Posterior vena cava (tissue), 2 donors: ENCODE measurements at places on chromosomes 2 and 18. TPM values are rescaled to one million over a fixed set of nuclear protein-coding genes. Genes with fewer than 3 reads are reported as not detected.

DNA sequence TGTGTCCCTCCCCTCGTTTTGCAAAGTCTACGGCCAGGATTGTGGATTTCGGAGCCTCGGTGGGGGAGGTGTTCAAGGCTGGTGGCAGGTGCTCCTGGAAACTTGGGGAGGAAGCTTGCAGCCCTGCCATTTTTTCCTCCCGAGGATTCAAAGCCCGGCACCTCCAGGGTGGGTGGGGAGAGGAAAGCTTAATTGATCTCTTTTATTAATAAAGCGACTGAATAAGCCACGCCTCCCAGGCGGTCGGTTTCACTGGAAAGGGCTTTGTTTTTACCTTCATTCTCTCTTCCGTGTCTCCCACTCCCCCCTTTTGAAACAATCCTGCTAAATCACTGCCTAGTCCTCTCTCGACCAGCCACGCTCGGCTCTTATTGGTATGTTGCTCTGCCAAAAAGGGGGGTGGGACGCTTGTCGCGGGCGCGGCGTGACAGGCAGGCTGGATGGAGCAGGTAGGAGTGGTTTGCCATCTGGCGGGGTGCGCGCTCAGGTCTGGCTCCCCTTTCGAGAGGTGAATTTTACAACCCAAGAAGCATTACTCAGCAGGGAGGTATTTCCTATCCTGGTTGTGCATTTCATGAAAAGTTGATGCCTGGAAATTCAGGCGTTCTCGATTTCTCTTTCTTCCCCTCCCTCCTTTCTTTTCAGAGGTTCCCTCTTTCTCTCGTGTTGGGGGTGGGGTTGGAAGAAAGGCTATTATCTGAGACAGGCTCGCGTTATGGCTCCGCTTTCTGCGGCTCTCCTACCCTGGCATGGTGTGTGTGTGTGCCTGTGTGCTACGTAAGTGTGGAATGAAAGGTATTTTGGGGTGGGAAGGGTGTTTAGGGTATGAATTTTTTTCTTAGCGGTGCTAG is 1.4 kb downstream of the NEDD4L start:
- DNase-seq: no peak

DNA sequence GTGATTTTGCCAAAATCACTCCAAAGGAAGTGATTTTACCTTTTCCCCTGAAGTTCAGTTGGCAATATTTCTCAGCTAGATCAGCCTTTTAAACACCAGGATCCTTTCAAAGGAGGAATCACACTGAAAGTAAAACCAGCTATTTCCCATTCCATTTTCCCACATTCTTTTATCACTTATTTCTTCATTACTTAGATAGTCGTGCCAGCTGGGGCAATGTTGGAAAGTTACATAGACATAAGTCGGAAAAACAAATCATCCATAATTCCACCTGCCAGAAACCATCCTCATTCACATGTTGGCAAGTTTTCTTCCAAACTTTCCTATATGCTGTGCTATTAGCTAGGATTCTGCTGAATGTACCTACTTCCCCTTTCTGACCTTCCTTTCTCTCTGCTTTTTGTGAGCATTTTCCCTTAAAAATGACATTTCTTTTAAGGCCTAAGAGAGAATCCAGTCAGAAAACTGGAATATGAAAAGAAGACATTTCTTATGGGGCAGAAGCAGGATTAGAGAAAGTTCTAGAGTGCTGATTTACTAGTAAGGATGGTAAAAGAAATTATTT is 170.0 kb upstream of the STK17B start:
- no peak for DNase-seq

Gene CHST9
- not detected for total RNA-seq

Gene TUBA3E
- total RNA-seq: not detected

- DNase-seq: no peak
These were observed 156.4 kb upstream of the GALNT13 start for GRCh38 chr2:153715218-153715850.

Gene B3GNT2
- 16.2 TPM for total RNA-seq

DNA sequence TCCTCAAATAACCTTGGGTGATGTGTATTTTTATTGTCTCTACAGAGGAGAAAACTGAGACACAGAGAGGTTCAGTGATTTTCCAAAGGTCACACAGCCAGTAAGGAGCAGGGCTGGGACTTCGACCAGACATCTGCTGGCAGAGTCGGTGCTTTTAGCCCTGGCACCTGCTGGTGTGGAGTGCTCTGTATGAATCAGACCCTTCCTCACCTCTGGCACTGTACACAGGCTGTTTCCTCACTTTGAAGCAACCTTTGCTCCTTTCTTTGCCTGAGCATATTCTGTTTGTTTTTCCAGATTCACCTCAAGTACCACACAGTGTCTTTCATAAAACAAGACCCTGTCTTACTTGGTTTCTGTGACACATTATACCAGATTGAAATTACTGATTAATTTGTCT is 107.9 kb downstream of the DPP10 start:
- no peak for DNase-seq

DNA sequence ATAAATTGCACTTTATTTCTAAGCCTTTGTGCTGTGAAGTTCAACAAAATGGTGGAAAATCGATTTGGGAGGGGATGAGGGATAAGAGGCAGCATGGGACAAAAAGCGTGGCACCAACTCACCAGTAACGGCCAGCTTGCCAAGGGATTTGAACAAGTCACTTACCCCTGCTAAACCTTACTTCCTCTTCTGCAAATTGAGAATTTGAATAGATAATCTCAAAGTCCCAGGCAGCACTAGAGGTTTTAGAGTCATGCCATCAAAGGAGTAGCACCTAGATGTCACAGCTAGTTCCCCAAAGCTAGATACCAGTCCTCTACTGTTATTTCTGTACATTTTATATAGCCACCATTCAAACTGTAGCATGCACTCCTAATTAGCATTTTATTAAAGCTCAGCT is 83.7 kb upstream of the VRK2 start:
- DNase-seq: no peak

GRCh38 chr2:104836841-104837240 is 17.1 kb upstream of the POU3F3 start:
- no peak for DNase-seq

DNA sequence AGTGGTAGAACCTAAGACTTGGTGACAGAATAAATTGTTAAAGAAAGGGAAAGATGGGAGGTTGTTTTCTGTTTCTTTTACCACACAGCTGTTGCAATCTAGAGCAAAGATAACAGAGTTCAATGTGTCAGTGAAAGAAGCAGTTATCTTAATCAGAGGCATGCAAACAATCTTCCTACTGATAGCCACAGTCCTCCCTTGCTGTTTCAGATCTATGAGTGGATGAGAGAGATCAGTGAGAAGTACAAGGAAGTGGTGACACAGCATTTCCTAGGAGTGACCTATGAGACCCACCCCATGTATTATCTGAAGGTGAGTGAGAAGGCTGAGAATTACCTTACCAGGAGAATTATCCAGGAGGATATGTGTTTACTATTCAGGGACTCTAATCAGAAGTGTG is 15.9 kb downstream of the CPO start:
- DNase-seq: no peak

GRCh38 chr2:135255208-135255607 is 203.1 kb downstream of the RAB3GAP1 start:
- no peak for DNase-seq

GRCh38 chr2:1625281-1626001 is 118.9 kb downstream of the PXDN start:
- DNase-seq: peak; percentile 78

DNA sequence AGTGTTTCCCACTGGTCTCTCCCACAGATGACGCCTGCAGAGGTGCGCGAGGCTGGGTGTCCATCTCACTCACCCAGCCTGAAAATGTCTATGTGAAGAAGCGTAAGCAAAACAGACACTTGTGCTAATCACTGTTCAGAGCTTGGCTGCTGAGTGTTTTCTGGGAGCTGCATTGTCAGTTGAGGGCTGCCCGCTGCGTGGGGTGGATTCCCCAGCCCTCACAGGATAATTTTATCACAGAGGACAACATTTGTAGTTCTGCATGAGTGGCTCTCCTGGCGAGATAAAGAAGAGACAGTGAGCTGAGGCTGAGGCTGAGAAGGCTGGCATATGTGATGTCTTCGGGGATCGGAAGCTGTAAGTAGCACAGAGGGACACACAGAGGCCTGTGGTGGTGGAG is 16.2 kb upstream of the CAPN13 start:
- DNase-seq: no peak

- DNase-seq: no peak
These were observed 31.7 kb upstream of the TTC32 start for GRCh38 chr2:19933351-19933981.

GRCh38 chr2:135701442-135701841 is 40.2 kb upstream of the UBXN4 start:
- no peak for DNase-seq

GRCh38 chr2:136284226-136285119 is 166.5 kb upstream of the CXCR4 start:
- DNase-seq: no peak

Gene ABCG5
- total RNA-seq: not detected

Gene CNTNAP5
- not detected for total RNA-seq

GRCh38 chr2:21515903-21516302 is 392.1 kb downstream of the TDRD15 start:
- DNase-seq: no peak

Gene CFAP65
- total RNA-seq: not detected

Gene LAMA1
- total RNA-seq: 4.0 TPM

Gene NT5DC4
- total RNA-seq: not detected

DNA sequence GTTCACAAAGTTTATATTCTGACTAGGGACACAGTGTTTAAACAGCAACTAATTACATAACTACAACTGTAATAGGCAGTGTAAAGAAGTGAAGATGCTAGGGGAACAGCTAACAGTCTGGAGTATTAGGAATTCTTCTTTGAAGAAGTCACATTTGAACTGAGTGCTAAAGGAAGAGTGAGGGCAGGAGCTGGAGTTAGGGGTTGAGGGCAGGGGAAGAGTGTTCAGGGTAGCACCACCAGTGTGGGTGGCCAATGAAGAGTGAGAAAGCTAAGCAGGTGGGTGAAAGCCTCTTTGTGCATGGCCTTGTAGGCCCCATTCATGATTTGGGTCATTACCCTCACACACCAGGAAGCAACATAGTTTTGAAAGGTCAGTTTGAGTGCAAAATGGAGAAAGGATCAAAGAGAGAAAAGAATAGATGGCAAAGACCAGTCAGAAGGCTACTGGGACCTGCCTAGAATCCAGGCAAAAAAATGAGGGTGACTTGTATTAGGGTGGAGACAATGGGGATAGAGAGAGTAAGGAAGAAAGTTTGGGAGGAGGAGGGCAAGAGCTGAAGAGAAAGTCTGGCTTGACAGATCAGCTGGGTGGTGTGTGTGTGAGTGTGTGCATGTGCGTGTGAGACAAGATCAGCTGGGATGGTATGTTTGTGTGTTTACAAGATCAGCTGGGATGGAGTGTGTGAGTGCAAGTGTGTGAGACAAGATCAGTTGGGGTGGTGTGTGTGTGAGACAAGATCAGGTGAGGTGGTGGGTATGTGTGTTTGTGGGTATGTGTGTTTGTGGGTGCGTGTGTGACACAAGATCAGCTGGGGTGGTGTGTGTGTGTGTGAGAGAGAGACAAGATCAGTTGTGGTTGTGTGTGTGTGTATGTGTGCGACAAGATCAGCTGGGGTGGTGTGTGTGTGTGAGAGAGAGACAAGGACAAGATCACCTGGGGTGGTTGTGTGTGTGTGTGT is 43.6 kb upstream of the AGPS start:
- DNase-seq: no peak

DNA sequence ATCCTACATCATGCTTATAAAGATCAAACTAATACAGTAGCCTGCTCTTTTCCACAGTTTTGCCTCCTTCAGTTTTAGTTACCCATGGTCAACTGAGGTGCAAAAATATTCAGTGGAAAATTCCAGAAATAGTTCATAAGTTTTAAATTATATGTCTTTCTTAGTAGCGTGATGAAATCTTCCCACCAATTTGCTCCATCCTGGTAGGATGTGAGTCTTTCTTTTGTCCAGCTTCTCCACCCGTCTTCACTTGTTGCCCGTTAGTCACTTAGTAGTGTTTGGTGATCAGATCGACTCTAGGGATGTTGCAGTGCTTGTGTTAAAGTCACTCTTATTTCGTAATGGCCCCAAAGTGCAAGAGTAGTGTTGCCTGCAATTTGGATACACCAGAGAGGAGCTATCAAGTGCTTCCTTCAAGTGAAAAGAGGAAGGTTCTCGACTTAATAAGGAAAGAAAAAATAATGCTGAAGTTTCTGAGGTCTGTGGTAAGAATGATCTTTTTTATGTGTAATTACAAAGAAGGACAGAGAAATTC is 57.0 kb downstream of the CEP192 start:
- no peak for DNase-seq

DNA sequence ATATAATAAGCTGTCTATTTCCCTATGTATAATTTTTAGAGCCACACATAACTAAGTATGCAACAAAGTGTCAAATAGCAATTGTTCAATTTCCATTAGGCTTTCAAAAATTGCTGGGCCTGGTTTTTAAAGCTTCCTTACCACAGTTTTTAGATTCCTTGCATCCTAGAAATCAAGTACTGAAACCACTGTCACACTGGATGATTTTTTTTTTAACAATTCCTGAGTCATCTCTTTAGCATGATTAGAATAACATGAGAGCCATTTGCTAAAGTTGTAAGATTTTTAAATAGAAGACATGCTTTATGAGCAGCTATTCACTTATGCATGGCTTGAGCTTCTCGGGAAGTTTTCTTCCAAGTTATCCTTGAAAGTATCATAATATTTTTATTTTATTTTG is 319.5 kb upstream of the NXPH2 start:
- DNase-seq: no peak

- DNase-seq: no peak
These were observed 152.9 kb downstream of the SPP2 start for GRCh38 chr2:234203135-234203984.

- DNase-seq: no peak
These were observed 142.3 kb upstream of the ITGA6 start for GRCh38 chr2:172285010-172285621.

GRCh38 chr18:13427354-13427753 is 208.8 kb downstream of the LDLRAD4 start:
- no peak for DNase-seq

Gene EPG5
- 20.2 TPM for total RNA-seq

Gene DSC1
- total RNA-seq: not detected

Gene SCG2
- 5.4 TPM for total RNA-seq

Gene SMARCAL1
- total RNA-seq: 13.6 TPM

Gene HNRNPLL
- total RNA-seq: 55.6 TPM

DNA sequence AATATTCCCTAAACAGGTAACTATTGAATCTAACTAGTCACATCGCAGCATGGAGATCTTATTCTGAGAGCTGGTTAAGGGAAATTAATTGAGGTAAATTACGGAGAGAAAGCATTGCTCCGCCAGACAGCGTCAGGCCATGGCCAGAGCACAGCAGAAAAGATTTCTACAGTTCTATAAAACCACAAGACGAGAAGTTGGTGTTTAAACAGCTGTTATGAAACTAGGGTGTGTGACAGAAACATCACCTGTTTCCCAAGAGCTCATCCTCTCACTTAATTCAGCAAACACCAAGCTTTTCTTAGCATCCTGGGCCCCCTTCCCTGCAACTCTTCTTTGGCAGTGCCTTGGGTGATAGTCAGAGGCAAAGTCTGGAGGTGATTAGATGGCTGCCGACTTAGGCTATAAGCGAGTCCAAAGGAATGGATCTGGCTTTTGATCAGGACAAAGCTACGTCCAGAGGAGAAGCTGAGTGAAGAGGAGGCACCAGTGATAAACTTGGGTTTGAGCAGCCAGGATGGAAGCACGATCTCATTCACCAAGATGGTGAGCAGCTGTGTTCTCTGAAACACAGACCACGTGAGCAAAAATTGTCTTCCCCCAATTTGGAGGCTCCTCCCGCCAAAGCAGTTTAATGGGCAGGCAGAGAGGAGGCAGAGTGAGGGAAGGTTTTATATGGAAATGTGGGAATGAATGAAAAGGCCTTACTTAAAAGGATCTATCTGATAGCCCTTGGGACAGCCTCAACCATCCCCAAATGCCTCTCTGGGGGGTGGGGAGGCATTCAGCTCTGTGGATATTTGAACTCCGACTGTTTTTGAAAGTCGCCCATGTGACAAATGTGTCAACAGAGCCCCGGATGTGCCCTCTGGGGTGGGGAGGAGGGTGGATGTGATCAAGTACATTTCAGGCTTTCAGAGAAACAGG is 57.8 kb downstream of the PKDCC start:
- no peak for DNase-seq
